ENCODE measurements at places on chromosomes 1 and 21.

DNA sequence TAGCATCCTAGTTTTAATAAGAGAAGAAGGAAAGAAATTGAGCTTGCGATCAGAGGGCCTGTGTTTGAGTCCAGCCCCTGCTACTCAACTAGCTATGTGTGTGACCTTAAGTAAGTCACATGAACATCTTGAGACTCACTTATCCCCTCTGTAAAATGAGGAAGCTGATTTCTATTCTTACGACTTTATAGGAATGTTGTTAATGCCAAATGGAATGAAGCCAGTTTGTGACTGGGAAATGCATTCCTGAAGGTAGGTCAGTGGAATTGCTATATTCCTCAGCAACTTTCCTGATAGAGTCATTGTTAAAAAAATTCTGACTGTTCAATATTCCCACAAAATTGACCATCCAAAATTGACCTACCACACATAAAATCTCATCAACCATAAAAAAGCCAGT lies 14.9 kb downstream of the FASLG start:
- DNase-seq, result no peak

DNA sequence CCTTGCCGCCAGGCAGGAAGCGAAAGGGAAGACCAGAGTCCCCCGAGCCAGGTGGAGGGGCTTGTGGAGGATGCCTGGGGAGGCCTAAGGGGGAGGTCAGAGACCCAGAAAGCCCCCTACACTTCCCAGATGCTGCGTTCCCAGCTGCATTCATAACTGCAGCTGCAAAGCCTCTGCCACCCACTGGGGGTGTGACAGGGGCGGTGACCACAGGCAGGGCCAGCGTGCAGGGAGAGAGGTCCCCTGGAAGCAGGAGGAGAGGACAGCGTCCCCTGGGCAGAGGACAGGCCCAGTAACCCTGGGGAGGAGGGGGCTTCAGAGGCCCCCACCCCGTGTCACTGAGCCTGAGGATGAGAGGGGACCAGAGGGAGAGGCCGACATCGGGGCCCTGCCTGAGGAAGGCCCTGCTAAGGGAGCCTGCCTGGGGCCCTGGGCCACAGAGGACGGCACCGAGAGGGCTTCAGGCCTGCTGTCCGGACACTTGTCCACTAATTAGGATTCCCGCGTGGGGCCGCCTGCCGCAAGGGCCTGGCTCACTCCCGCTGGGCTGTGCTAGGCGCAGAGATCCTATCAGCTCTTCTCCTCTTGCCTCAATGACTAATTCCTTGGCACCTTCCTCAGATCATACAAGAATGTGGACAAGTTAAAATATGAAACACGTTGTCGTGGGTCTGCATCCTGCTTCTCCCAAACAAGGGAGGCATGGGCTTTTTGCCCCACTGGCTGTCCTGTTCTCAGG lies 49.1 kb upstream of the CCDC27 start:
- DNase-seq, result no peak

GRCh38 chr1:6275826-6276782 lies 15.2 kb upstream of the GPR153 start:
- no peak for DNase-seq

DNA sequence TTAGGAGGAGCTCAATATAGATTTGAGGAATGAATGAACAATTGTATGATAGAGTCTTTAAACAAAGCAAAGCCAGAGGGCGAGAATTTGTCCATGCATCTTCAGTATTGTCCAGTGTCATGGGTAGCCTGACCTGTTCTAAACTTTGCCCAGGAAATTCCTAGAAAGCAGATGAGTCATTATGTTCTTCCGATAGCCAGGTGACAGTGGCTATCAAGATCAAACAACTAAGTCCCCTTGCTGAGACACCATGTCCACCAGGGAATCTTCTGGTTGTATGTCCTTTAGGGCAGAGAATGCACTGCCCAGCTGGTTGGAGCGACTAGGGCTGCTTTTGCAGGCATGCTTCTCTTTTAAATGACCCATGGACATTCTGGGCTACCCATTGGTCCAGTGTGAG lies 1.8 kb upstream of the SLC26A9 start:
- no peak for DNase-seq

DNA sequence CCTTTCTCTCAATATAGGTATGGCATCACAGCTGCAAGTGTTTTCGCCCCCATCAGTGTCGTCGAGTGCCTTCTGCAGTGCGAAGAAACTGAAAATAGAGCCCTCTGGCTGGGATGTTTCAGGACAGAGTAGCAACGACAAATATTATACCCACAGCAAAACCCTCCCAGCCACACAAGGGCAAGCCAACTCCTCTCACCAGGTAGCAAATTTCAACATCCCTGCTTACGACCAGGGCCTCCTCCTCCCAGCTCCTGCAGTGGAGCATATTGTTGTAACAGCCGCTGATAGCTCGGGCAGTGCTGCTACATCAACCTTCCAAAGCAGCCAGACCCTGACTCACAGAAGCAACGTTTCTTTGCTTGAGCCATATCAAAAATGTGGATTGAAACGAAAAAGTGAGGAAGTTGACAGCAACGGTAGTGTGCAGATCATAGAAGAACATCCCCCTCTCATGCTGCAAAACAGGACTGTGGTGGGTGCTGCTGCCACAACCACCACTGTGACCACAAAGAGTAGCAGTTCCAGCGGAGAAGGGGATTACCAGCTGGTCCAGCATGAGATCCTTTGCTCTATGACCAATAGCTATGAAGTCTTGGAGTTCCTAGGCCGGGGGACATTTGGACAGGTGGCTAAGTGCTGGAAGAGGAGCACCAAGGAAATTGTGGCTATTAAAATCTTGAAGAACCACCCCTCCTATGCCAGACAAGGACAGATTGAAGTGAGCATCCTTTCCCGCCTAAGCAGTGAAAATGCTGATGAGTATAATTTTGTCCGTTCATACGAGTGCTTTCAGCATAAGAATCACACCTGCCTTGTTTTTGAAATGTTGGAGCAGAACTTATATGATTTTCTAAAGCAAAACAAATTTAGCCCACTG lies 11.5 kb downstream of the HIPK1 start:
- DNase-seq, result no peak
